ENCODE measurements at places on chromosomes 11 and 22.
A peak's percentile ranks its signal among the peaks of the same experiment; 100 is the strongest.

DNA sequence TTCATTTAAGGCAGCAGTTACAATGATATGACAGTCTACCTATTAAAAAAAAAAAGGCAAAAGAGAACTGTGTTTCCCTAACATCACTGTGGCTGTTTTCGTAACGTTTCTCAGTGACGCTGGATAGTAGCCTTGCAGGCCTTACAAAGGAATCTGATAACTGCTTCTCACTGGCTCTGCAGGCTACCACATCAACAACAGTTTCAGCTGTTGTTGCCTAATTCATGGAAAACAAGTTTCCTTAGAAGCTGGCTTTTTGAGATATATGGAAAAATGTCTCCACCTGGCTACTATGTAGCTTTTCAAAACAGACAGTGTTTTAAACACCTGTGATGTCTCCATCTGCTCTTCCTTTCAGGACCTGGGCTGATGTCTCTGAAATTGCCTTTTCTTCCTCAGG is 3.8 kb downstream of the OR51V1 start:
- DNase-seq, result no peak

- DNase-seq, result no peak
Observed at GRCh38 chr11:68115285-68115684, 5.9 kb downstream of the CHKA start.

GRCh38 chr22:48804811-48805301 is 1022.8 kb downstream of the BRD1 start:
- DNase-seq, result no peak

DNA sequence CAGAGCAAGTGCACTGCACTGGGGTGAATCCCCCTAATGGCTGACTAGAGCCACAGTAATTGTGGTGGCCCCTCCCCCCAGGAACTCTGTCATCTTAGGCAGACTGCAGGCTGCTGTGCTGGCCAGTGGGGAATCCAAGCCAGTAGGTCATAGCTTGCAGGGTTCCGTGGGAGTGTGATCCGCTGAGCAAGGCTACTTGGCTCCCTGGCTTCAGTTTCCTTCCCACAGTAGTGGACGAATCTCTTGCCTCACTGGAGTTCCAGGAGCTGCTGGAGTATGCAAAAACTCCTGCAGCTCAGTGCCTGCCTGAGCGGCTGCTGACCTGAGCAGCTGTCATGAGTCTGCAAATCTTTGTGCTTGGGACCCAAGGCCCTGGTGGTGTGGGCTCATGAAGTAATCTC is 13.2 kb downstream of the OOSP3 start:
- no peak for DNase-seq

- no peak for DNase-seq
Observed at GRCh38 chr22:29205252-29205593, 473 bp upstream of the EMID1 start.

DNA sequence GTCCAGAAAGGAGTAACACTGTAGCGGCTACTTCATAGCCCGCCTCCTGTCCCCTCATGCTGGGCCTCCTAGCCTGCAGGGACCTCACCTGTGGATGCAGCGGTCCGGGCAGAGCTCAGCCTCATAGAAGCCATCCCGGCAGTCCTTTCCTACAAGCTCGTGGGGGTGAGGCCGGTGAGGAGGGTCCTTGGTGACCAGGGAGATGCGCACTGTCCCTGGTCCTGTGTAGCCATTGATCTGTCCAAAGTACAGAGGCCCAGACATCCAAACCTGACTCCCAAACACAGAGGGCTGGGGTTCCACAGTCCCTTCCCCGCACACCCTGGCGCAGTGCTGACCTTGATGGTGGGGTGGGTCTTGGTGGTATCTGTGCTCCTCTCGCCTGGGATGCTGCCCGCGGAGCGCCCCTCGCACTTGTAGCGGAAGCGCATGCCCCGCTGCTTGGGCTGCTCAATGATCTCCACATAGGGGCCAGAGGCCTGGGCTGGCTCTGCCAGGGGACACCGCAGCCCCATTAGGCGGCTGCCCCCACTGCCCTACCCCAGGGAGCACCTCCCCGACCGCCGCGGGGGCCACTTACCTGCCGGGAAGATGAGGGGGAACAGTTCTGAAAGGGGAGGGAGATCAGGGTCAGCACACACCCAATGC is 993 bp downstream of the RELA start:
- DNase-seq, result peak; percentile 19

- no peak for DNase-seq
Observed at GRCh38 chr11:78164471-78164870, 24.0 kb downstream of the KCTD21 start.

DNA sequence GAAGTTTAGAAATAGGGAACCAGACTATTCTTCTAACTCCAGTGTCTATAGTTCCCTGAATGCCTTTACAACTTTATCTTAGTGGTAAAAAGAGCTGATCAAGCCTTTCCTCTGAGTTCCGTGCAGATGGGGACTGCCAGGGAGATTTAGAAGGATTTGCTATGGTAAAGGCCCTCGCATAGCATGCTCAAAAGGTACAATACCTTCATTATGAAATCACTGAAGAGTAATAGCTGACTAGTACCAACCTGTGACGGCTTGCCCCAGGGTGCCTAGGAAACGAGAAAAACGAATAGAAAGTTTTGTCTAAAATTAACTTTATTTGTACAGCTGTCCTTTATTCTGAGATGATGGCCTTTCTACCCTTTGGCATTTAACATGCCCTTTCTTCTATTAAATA is 150.1 kb upstream of the ARHGAP42 start:
- no peak for DNase-seq

DNA sequence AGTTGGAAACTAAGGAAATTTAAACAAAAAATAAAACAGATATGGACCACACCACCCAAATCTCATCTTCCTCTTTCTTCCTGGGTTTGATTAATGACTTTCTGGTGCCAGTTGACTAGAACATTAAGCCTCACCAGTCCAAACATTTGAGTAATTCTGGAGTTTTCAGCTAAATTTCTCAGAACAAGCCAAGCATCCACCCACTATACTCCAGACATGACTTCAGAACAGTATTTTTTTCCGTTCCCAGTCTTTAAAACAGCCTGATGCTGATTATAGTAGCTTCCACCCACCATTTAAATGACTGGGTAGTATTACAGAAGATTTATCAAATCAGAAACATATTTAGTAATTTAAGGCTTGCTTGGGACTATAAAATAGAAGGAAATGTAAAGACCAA is 230.9 kb upstream of the UBASH3B start:
- no peak for DNase-seq

DNA sequence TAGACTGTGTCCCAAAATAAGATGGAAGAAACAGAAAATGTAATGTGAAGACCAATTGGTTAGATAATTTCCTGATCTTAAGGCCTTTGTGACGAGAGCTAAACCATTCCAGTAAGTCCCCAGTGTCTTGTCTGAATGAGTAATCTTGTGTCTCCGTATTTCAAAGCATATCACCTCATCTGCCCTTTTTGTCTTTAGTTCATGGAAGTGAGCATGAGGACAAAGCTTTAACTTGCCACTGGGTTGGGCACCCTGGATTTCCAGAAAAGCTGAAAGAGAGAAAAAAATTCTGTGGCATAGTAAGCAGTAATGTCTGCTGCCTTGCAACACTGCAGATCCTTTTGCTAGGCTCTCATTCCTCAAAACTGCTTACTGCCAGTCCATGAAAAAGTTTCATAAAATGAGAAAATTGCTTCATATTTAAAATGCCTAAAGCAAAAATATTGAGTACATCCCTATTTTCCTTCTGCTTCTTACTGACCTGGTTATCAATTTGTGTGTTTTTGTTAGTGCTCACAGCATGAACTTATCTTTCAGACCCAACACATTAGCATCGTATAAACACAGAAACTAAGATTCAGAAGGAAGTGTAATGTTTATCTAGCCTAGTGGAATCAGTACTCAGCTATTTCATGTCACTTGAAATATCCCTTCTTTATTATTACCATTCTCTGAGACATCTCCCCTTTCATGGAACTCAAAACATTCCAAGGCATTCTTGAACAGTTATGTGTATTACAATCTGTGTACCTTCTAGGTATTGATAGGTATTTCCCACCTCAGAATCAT is 5.3 kb downstream of the CASP12 start:
- DNase-seq, result no peak

GRCh38 chr22:41479671-41480396 is 10.9 kb downstream of the ACO2 start:
- no peak for DNase-seq

DNA sequence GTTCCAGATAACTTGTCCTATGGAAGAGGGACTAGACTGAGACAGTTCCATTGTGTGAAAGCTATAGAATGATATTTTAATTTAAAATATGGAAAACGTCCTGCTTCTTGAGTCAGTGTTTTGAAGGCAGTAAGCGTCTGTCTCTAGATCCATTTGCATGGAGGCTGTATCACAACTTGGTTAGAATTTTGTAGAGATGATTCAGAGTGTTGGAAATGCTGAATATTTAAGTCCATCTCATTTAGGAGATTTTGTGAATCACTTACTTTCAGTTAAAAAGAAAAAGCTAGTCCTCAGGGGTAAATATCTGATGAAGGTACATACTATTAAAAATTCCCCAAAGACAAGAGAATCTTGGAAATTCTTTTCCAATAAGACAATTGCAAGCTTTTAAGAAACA is 72.7 kb downstream of the FANCF start:
- DNase-seq, result no peak

DNA sequence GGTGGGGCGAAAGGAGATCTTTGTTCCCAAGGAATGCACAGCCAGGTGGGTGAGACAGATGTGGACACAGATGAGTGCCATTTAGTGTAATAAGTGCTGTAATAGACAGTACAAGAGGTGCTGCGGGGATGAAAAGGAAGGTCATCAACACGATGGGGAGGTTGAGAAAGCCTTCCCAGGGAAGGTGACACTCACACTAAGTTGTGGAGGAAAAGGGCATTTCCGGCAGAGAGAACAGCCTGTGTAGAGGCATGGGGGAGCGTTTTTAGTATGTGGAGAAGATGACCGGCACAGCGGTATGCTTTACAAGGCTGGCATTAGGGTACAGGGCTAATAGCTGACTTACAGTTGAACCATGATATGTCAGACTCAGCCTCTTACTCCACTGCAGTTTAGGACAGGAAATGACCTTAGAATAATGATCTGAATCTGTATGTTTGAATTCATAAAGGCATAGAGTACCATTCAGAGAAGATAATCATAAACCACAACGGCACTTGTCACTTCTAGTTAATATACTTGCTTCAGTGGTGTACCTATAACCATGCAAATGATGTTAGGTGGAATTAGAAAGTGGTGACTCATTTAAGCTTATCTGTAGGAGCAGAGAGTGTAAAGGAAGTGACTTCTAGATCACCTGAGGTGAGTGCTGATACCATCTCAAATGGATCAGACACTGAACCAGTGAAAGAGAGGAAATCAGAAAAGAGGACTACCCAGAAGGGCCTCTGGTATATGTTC is 60.6 kb downstream of the FAM83F start:
- DNase-seq, result no peak

DNA sequence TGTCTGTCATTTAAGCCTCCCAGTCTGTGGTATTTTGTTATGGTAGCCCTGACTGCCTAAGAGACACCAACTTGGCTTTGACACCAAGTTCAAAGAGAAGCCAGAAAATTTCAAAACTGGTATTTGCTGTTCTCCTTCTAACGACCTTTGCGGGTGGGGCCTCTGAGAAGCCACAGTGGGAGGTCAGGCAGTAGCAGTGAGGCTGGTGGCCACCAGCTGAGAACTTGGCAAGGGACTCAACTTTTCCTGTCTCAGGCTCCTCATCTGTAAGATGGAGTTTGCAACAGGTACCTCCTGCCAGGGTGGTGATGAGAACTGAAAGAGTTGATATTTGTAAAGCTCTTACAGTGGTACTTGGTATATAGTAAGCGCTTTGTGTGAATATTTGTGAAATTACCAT is 183.4 kb downstream of the BCR start:
- DNase-seq, result no peak

- DNase-seq, result no peak
Observed at GRCh38 chr11:6637871-6638270, 17.7 kb downstream of the DCHS1 start.

- no peak for DNase-seq
Observed at GRCh38 chr11:36130401-36130800, 158.8 kb downstream of the COMMD9 start.

DNA sequence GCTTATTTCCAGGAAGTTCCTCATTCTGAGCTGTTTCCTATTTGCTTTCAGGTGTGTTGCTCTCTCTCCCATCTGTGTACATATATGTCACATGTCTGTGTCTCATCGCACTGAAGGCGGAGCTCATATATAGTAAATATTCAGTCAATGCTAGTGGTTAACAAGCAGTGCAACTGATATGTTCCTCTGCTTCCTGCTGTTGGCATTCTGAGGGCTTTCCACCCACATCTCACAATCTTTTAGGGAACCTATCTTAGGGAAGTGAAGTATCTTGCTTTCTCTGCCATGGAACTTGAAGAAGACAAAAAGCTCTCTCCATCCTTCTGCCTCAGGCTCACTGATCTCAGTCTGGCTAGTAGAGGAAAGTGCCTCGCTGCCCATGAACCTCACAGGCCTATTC is 139.8 kb downstream of the TTC17 start:
- DNase-seq, result no peak

- no peak for DNase-seq
Observed at GRCh38 chr11:131488238-131488637, 117.8 kb downstream of the NTM start.

DNA sequence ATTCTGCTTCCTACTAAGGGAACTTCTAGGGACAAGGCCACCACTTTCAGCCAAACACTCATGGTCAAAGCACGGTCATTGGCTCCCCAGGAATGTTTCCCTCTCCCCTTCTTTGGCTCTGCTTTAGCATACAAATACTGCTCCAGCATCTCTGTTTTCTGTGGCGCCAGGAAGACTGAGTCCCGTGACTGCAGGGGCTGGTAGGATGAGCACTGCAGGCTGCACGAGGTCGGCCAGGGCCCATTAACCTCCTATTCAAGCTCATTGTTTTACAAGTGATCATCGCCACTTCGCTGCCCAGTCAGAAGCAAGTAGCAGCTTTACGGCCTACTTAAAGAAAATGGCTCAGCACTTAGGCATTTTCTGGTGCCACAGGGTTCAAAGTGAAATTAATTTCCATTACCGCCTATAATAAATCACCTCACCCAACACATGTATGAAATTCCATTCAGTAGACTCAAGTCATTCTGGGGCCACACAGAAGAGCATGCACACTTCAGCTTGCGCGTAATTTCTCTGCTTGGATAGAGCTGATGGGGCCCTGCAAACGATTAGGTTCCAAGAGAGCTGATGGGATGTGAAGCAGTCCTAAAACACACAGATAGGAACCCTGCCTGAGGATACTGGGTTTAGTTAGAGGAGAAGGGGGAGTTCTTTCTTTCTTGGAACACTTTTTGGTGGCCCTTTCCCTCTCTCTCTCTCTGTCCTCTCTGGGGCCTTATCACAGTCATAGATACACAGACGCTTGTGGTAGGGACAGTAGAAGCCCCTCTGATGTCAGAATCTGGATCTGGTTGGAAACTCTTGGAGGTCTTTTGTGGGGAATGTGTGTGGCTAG is 173.7 kb downstream of the KIF18A start:
- DNase-seq, result no peak
